AG04450 (cell line): ENCODE measurements at places on chromosomes 1 and 21. TPM values are rescaled to one million over a fixed set of nuclear protein-coding genes. Genes with fewer than 3 reads are reported as not detected.

The A3GALT2 gene
- not detected in 2 replicates for polyA plus RNA-seq

The MAP3K21 gene
- 0.24 and 0.42 TPM in 2 replicates for polyA plus RNA-seq

The C1orf185 gene
- polyA plus RNA-seq, result not detected in 2 replicates

The TXNIP gene
- 156 and 229 TPM in 2 replicates for polyA plus RNA-seq

GRCh38 chr1:82086739-82087138, 286.0 kb downstream of the ADGRL2 start:
- no peak for DNase-seq

GRCh38 chr1:3468236-3469103, 14.0 kb downstream of the ARHGEF16 start:
- no peak for DNase-seq

GRCh38 chr1:57411262-57411661, 12.6 kb downstream of the DAB1 start:
- DNase-seq, result no peak

- DNase-seq, result no peak
Observed at GRCh38 chr1:212945056-212945455, 5.3 kb upstream of the VASH2 start.

- no peak for DNase-seq
Observed at GRCh38 chr1:55192093-55192492, 23.1 kb downstream of the USP24 start.

DNA sequence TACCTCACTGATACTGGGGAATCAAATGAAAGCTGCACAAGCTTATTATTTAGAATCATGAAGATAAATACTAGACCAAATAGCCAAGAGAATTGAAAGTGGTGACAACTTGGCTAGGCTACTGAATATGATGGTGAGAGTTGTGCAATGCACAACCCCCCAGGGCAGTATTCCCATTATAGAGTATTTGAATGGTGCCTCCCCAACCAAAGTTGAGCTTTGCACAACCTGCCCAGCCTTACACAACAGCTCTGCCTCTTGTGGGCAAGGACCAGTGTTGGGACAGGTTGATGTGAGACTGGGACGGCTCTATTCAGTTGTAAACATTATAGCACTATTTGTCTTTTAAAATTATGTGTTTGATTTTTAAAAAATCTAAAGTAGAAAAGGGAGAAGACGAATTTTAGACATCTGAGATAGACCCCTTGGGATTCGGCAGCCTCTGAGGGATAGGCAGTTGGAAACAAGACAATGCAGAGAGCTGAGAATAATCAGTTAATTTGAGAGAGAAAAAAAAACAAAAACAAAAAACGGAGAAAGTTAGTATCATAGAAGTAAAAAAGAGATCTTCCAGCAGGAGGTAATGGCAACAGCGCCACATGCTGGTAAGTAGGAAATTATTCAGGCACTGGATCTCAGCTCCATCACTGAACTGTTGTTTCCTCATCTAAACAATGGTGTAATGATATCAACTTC, 91.0 kb upstream of the KCNA3 start:
- DNase-seq, result peak; percentile 18

- no peak for DNase-seq
Observed at GRCh38 chr1:205826995-205827394, 14.0 kb upstream of the SLC41A1 start.

- no peak for DNase-seq
Observed at GRCh38 chr1:62951428-62951827, 167.5 kb downstream of the ATG4C start.
